Stimulated activated CD8-positive, alpha-beta memory T cell treated with anti-CD3 and anti-CD28 coated beads, Interleukin-4, amount 100 ng/mL, for 1 hour (primary cell): ENCODE measurements at places on chromosomes 12 and 14.

- DNase-seq, result no peak
Observed at GRCh38 chr12:96044017-96044942, 8.9 kb upstream of the LTA4H start.

DNA sequence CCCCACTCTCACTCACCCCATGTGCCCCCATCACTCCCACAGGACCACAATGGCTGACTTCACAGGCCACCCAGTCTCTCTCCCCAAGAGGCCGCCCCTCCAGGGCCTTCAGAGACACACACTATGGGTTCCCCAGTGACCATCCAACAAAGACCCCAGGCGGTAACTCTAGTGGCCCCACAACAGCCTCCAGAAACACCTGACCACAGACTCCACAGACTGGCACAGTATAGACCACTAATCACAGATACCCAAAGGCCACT, 3.0 kb downstream of the ZNF605 start:
- no peak for DNase-seq

GRCh38 chr12:119153477-119154434, 25.0 kb upstream of the HSPB8 start:
- DNase-seq, result no peak

DNA sequence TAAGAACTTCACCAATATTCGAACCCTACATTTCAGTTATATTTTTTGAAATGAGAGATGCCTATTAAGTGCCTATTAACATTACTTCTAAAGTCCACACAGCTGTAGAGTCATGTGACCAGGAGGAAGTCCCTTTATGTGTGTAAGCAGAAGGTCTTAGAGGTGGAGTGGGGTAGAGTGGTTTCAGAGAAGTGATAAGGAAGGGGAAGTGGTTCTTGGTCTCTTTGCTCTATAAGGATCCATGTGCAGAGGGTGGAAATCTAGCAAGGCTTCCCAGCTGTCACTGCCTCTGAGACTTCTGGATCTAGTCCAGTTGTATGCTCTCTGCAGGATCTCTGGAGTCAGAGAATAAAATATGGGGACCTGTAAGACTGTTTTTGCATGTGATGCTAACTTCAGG, 673.9 kb downstream of the FLRT2 start:
- no peak for DNase-seq

GRCh38 chr12:2324387-2324786, 271.6 kb downstream of the CACNA1C start:
- no peak for DNase-seq

GRCh38 chr12:109905301-109905700, 5.2 kb downstream of the TCHP start:
- DNase-seq, result no peak

DNA sequence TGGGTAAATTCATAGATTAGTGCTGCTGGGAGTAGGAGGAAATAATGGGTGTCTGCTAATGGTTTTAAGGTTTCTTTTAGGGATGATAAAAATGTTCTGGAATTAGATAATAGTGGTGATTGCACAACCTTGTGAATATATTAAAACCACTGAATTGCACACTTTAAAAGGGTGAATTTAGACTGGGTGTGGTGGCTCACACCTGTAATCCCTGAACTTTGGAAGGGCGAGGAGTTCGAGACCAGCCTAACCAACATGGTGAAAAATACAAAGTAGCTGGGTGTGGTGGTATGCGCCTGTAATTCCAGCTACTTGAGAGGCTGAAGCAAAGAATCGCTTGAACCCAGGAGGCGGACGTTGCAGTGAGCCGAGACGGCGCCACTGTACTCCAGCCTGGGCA, 1.3 kb downstream of the RAD52 start:
- DNase-seq, result no peak

DNA sequence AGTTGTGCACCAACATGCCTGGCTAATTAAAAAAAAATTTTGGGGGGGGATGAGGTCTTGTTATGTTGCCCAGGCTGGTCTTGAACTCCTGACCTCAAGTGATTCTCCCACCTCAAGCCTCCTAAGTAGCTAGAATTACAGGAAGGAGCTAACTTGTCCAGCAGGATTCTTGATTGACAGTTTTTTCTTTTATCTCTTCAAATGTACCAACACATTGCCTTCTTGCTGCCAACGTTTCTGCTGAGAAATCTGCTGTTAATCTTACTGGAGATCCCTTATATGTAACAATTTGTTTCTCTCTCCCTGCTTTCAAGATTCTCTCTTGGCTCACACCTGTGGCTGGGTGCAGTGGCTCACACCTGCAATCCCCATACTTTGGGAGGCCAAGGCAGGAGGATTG, 22.4 kb upstream of the MARK3 start:
- no peak for DNase-seq

- DNase-seq, result no peak
Observed at GRCh38 chr14:81178063-81178462, 42.7 kb downstream of the GTF2A1 start.
